ENCODE measurements at places on chromosomes 16 and 17.

DNA sequence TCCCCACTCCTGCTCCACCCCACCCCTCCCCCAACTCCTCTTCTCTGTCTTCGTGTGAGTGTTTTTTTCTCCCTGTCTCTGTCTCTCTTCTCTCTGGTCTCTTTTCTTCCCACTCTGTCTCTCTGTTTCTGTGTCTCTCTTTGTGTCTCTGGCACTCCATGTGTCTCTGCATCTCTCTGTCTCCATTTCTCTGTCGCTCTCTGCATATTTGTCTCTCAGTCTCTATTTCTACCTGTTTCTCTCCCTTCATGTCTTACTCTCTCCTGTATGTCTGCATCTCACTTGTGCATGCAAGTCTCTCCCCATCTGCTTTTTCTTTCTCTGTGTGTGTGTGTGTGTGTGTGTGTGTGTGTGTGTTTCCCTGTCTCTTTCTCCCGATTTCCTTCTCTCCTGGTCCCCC lies 68.2 kb downstream of the LYRM1 start:
- DNase-seq, result no peak

DNA sequence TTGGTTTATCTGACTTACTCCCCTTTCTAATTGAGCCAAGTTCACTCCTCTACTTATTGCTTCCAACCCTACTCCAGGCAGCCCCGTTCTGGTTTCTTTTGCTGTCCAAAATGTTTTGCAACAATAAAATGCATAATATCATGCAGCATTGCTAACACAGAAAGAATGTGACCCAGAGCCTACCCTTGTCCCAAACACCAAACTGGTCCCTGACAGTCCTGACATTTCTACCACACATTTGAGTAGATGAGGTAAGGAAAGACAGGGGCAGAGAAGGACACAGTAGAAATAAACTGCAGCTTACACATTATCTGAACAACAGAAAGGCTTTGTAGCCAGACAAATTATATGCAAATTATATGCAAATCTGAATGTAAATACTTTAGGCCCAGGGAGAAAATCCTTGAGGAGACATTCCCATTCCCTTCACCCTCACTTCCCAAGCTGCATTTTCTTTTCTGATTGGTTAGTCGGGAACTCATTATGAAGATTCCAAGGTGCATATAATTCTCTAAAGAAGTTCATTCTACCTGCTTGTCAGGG lies 31.6 kb downstream of the SOX9 start:
- DNase-seq, result no peak

- no peak for DNase-seq
Observed at GRCh38 chr16:27199235-27199586, 4.1 kb upstream of the KDM8 start.

GRCh38 chr17:1730326-1731193 lies 6.1 kb downstream of the WDR81 start:
- DNase-seq, result no peak

- DNase-seq, result no peak
Observed at GRCh38 chr16:88741368-88741767, 35.1 kb downstream of the CTU2 start.

- DNase-seq, result no peak
Observed at GRCh38 chr17:69732272-69732918, 317.9 kb downstream of the MAP2K6 start.

DNA sequence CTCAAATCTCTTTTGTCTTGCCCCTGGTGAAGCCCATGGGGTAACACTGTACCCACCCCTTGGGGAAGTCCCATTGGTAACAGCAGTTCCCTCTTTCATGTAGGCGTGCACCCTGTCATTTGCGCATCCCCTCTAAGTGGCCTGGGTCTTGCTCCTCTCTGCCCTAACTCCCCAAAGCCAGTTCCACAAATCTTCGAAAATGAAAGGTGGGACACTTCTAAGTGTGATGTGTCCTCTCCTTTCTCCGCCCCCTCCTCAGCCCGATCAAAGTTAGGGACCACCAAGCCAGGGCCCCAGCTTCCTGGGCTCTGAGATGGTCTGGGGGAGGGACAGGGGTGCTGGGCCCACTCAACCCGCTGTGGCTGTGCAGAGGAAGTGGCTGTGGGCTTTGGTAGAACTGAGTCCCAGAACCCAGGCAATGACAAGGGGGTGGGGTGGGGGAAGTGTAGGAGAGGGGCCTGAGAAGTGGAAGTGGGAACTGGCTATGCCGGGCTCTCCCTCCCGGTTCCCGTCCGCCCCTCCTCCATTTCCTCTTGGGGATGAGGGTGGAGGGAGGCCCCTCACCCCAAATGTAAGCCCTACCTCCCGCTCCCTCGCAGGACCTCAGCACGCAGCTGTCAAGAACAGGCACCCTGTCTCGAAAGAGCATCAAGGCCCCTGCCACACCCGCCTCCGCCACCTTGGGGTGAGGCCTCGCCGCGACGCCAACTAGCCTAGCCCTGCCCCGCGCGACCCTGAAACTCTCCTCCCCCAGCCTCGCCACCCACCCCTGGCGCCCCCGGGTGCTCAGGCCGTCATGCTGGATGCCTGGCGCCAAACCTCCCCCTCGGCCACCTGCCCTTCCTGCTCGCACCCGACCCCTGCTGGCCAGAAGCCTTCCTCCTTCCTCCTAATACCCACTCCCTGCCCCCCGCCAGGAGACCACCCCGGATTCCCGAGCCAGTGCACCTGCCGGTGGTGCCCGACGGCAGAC lies 8.7 kb downstream of the ABI3 start:
- DNase-seq, result no peak

DNA sequence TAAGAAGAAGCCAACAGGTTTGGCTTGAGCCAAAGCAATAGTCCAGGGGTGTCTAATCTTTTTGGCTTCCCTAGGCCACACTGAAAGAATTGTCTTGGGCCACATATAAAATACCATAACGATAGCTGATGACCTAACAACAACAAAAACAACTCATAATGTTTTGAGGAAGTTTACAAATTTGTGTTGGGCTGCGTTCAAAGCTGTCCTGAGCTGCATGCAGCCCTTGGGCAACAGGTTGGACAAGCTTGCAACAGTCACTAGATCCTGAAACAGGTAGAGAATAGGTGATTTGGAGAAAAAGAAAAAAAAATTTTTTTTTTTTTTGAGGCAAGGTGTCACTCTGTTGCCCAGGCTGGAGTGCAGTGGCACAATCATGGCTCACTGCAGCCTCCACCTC lies 4.5 kb downstream of the CRYBA1 start:
- DNase-seq, result no peak

DNA sequence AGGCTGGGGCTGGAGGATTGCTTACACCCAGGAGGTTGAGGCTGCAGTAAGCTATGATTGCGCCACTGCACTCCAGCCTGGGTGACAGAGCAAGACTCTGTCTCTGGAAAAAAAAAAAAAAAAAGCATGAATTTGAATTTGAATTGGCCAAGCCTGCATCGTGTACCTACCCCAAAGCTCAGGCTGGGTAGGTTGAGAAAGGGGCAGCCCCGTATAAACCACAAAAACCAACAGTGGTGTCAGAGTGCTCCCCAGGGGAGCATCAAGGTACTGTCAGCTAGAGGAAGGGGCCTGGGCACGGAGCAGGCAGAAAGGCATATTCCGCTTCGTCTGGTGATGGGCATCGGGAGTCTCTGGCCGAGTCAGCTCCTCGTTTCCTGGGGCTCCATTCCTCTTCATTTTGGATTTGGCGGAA lies 40.9 kb downstream of the RAP1GAP2 start:
- peak; percentile 32 for DNase-seq

GRCh38 chr17:9217151-9218056 lies 196.1 kb downstream of the NTN1 start:
- DNase-seq, result no peak

Data from stimulated activated CD4-positive, alpha-beta T cell treated with anti-CD3 and anti-CD28 coated beads, Interleukin-4, amount 100 ng/mL, for 1 hour (primary cell).